ENCODE measurements at places on chromosomes 1 and 21.

GRCh38 chr1:51790385-51790784 is 88.1 kb downstream of the NRDC start:
- no peak for DNase-seq

DNA sequence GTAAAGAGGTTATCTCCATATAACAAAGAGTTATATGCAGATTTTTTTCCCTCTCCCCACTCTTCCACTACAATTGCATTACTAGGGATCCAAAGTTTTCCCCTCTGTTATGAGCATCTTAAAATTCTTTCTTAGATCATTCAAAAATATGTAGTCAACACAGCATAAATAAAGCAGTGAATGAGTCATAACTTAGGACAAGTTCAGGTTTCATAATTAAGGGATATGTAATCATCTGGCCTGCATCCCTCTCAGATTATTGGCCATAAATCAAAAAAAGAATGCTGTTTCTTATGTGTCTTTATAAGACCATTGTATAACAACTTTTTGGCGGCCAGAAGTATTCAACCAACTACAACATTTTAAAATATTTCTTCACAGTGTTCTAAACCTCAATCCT is 1526.1 kb downstream of the KCNT2 start:
- no peak for DNase-seq

- no peak for DNase-seq
Measured at GRCh38 chr1:153040950-153041631, at the start of gene SPRR2D. Gene SPRR2D, minus strand, starts transcription at chr1:153041120. Its CDS starts 774 bp downstream, at chr1:153040346.

DNA sequence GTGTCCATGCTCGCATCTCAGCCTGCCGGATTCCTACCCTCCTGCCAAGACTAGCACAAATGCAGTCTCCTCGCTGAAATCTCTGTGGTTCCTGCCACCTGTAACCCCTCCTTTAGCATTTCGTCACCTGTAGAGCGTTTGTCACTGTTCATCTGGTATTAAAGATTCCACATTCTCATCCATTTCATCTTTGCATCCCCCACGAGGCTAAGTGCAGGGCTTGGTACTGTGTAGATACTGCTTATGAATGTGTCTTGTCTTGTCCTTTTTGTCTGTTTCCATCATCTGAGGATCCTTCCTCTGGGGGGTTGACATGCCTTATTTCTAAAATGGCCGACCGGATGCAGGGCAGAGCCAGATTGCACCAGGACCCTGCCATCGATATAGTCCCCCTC is 53.7 kb upstream of the DNAJC6 start:
- no peak for DNase-seq

DNA sequence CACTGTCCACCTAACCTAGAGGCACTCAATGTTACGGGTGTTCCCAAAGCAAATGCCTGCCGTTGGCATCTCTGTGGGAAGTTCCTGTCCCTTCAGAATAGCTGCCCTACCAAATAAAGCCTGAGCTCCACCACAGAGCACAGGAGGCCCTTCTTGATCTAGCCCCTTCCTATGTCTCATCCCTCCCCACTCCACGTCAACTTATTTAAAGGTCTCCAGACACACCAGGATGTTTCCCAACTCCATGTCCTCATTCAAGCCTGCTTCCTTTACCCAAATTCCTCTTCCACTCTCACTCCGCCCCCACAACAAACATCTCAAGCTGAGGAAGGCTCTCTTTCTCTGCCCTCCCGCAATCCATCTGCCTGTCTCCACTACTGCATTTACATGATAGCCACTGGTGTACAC is 87.7 kb downstream of the TGFBR3 start:
- no peak for DNase-seq

GRCh38 chr1:40344597-40344996 is 27.5 kb upstream of the COL9A2 start:
- no peak for DNase-seq

Data from stimulated activated CD4-positive, alpha-beta T cell treated with anti-CD3 and anti-CD28 coated beads, Interleukin-15, amount 100 ng/mL, for 1 hour (primary cell).